Fibroblast of skin of abdomen (primary cell): ENCODE measurements at places on chromosomes 2 and 18.
A peak's percentile ranks its signal among the peaks of the same experiment; 100 is the strongest.

GRCh38 chr2:24559473-24560113, 68.5 kb downstream of the NCOA1 start:
- peak; percentile 1 for DNase-seq

GRCh38 chr2:104836265-104836664, 17.6 kb upstream of the POU3F3 start:
- no peak for DNase-seq

DNA sequence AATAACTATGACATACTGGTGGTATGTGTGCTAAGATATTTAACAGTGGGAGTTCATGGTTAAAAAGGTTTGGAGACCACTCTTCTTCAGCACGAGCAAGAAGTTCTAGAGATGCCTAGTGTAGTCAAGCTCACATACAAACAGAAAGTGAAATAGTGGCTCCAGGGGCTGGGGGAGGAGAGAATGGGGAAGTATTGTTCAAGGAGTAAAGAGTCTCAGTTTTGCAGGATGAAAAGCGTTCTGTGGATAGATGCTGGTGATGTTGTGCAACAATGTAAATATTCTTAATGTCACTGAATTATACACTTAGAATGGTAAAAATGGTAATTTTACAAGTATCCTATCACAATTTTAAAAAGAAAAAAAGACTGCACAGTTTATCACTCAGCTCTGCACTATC, 29.0 kb upstream of the EPAS1 start:
- no peak for DNase-seq

GRCh38 chr2:46471-47345, at the start of gene FAM110C:
Gene FAM110C, minus strand, starts transcription at chr2:46505. Its CDS starts 120 bp downstream, at chr2:46385.
- no peak for DNase-seq

GRCh38 chr2:9145109-9145751, 61.4 kb upstream of the ASAP2 start:
- DNase-seq, result peak; percentile 82

GRCh38 chr2:37630301-37630700, 41.1 kb downstream of the CDC42EP3 start:
- peak; percentile 68 for DNase-seq

DNA sequence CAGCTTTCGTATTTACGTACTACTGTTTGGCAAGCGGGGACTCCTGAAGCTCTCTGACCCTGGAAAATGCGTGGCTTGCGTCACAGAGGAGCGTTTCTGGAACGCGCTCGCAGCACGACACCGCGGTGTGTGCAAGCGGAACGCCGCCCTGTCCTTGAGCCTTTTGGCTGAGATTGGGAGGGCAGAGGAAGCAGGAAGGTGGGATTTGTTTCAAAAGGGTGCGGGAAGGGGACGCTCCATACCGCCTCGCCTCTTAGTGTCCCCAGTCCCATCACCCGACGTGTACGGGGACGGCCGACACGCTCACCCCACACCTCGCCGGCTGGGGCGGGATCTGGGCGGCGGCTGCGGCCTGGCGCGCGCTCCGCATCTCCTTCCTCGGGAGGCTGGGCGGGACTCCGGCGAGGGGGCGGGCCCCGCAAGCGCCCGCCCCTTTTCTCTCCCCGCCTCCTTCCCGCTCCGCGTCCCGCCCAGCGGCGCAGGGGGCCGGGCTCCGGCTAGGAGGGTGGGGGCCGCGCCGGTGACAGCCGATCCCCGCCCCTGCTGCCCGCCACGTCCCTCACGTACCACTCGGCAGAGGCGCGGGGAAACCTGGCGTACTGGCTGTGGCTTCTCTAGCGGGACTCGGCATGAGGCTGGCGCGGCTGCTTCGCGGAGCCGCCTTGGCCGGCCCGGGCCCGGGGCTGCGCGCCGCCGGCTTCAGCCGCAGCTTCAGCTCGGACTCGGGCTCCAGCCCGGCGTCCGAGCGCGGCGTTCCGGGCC, at the start of gene PDK1:
PDK1 (plus strand) TSS at position 569 of the 762 bp plus-strand sequence; CDS start at position 630, 61 bp downstream.
- DNase-seq, result peak; percentile 91

DNA sequence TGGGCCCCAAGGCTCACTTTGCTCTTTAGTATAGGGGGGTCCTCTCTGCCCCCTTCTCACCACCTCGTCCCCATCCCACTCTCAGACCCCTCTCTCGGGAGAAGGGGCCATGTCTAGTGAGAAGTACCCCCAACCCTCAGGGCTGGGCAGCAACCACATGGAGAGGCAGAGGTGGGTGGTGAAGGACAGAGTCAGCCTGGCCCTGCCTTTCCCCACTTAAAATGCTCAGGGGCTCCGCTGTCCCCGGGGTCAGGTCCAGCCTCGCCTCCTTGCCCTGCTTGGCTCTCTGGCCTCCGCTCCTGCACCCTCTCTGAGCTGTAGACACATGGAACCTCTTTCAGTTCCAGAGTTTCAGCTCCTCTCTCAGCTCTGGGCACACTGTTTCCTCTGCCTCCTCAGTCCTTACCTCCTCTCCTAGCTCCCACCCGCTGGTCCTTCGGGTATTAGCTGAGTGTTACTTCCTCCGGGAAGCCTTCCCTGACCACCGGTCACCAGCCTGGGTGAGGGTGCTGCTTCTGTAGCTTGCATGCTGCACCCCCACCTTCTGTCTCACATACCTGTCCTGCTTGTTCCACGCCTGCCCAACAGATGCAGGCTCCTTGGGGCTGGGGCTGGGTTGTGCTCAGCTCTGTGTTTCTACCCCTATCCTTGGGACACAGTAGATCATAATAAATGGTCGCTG, 79.5 kb upstream of the OTOF start:
- no peak for DNase-seq

DNA sequence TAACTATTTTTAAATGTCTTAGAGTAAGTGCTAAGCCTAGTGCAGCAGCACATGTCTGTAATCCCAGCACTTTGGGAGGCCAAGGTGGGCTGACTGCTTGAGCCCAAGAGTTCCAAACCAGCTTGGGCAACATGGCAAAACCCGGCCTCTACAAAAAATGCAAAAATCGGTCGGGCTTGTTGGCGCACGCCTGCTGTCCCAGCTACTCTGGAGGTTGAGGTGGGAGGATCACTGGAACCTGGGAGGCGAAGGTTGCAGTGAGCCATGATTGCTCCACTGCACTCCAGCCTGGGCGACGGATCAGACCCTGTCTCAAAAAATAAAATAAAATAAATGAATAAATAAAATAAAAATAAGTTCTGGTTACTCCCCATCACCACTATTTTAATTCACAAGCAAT, 783.4 kb downstream of the ERBB4 start:
- no peak for DNase-seq

DNA sequence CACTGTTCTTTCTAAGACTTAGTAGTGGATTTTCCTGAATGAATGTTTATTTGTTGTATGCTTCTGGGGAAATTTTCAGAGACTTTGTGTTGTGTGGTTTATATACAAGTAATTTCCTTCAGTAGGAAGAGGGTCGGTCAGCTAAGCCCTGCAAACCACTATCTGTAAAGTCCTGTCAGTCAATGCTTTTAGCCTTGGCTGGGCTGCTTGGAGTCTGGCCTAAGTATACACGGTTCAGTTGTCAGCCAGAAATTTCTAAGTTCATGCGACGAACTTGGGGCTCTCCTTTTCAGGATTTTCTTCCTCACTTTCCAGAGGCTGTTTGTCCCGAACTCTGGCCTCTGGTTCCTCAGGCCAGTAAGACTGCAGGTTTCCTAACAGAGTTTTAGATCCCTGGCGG, 21.3 kb downstream of the C2orf49 start:
- DNase-seq, result no peak
